ENCODE measurements at places on chromosomes 6 and 20.

- no peak for DNase-seq
Observed at GRCh38 chr20:25226433-25227316, 21.2 kb upstream of the PYGB start.

- DNase-seq = no peak
Observed at GRCh38 chr20:29742699-29743100, 1514.8 kb upstream of the DEFB115 start.

DNA sequence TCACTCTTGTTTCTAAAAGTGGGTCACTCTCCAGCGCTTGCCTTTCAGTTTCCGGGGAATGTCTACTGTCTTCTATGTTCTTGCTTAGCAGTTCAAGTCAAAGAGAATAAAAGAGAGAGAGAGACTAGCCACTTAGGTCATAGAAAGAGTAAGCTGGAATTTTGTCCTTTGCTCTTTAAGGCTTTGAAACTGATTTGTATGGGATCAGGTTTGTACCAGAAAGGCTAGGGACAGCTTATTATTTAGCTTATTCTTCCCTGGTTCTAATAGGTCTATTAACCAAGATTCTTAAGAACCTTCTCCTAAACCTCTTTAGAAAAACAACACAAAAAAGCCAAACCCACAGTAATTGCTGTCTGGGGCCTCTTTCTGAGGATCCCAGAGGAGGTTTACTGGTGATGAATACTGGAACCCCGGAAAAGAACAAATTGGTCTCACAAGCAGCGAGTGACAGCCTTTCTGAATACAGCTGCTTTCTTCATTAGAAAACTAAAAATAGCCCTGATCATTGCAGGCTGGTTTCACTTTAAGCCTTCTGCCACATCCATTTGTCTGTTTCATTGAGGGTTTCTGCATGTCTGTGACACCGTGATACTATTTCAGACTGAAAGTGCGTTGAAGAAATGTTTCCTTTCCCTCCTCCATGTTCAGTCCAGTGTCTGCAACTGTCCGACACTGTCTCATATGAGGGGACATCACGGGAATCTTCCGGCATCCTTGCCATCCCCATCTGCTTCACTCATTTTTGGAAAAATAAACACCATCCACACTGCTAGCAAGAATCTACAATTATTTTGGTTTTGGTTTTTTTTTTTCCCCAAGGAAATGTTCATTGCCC lies 75.1 kb upstream of the ATXN1 start:
- DNase-seq = no peak

DNA sequence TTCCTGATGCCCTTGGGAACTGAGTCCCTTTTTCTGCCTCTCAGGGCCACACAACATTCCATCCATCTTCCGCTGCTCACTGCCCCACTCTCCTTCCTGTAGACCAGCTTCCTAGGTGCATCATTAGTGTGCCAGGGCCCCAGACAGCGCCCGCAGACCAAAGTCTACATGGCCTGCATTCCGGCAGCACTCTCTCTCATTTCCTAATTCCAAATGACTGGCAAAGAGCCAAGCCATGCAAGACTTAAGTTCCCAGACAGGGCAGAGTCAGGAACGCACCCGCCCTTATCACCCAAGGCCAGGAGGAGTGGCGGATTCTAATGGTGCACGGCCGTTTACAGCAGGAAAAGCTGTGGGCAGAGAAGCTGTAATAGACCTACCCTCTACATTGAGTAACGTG lies 159.8 kb upstream of the ARID1B start:
- DNase-seq = no peak

DNA sequence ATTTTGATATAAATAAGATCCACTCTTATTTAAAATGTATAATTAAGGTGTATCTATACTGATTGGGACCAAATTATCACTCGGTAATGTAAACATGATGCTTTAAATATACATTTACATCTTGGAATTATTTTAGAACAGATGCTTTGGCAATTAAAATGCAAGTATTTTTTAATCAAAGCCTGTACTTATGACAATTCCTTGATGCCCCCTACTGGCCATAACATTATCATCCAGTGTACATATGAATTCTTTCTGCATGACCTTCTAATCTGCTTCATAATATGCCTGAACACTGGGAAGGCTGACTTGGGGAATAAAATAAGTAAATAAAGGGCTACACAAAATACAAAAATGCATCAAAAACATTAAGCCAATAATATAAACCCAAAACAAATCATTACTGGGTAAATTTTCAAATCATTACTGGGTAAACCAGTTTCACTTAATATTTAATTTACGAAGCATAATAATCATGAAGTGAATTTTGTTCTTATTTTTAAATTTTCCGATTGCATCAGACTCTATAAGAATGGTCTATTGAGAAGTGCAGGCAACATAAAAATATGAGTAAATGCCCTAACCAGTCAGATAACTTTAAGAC lies 65.1 kb downstream of the CGA start:
- DNase-seq = peak; percentile 11

DNA sequence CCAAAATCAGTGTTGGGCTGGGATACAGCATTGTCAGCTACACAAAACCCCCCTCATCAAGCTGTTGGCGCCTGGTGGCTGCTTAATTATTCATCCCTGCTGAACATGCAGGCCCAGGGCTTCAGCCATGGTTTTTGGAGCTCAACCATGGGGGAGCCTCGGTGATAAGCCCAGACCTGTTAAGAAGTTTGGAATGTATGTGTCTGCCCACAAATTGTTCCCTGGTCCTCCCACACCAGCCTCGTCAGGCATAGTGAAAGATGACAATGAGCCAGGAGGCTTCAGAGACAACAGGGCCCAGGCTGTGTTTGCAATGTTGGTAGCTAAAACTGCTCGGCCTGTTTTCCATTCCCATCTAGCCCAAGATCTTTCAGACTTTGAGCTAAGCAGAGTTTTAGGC lies 34.8 kb upstream of the SIRPA start:
- DNase-seq = peak; percentile 35

DNA sequence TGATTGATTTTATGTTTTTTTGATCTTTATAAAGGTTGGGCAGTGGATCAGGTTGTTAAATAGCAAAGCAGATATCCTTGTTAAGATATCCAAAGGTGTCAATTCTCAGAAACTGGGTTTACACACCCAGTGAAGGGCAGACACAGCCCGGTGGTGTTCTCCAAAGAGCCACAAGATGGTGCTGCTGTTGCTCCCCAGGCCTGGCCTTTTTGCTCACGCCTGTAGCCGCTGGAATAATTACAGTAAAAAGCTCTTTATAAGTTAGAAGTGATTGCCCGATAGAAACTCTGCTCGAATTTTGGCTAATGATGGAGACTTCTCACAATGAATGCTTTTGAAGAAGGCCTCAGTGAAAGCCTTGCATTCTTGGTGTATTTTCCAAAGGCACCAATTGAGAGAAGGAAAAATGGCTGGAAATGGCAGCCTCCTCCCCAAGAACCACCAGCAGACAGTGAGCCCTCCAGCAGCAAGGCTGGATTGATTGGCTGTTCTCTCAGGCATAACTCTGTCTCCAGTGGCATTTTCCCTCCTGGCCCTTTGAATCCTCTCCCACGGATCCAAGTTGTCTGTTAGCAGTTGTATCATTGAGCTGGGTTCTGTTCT lies 120.5 kb upstream of the CHD6 start:
- no peak for DNase-seq

GRCh38 chr6:155589190-155589589 lies 133.6 kb upstream of the NOX3 start:
- DNase-seq = no peak

DNA sequence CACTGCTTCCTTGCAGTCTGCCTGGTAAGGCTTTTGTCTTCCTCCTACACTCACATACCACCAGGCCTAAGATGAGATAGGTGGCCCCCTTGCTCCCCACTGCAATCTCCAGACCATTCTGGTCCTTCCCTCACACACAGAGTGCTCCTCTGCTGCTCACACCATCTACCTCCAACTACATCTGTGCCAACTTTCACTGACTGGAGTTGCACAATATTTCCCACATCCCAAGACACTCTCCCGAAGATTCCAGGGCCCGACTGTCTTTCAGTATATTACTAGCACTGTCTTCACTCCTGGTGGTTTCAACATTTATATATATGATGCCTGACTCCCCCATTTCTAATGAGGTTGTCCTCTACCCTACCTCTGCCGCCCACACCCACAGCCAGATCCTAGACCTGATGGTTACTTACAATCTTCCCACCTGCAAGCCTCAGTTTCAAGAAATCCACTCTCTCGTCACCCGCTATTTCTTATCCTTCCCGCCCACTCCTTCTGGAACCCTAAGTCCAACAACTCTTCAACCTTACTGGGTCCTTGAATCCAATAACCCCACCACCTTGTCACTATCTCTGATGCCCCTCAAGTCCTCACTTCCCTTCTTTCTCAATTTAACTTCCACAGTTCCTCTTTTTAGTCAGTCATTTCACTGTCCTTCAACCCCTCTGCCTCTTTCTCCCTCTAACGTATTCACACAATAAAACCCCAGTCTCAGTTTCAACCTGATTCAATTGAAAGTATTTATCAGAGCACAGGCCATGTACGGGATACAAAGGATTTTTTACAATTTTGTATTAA lies 21.6 kb downstream of the RALGAPA2 start:
- no peak for DNase-seq

DNA sequence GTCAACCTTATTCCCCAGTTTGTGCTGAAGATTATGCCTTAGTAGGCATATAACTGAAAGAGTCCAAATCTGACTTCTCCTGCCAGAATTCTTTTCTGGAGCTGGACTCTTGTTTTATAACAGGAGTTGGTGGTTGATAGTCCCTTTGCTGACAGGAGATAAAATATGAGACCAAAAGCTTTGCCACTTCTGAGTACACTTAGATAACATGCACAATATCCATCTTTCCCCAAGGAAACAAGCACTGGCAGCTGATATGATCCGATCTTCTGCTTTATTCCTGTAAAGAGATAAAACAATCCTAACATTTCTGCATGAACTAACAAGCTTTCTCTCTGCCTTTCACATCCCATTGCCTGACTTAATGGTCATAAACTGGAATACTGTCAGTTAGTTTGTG lies 1265.4 kb upstream of the ADGRB3 start:
- DNase-seq = no peak

DNA sequence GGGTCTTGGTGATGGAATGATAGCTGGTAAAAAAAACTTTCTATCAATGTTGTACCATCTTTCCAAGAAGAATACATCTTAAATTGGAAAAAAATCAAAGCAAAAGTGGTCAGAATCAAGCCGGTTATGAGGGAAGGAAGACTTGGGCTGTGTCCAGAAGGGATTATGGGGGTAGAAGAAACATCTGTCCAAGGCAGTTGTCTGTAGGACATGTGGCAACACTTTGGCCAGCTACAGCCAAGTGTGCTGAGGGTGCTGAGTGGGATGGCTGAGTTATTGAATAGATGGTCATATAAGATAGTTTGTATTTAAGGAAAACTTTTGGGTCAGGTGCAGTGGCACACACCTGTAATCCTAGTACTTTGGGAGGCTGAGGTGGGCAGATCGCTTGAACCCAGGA lies 38.4 kb downstream of the INSM1 start:
- DNase-seq = no peak

DNA sequence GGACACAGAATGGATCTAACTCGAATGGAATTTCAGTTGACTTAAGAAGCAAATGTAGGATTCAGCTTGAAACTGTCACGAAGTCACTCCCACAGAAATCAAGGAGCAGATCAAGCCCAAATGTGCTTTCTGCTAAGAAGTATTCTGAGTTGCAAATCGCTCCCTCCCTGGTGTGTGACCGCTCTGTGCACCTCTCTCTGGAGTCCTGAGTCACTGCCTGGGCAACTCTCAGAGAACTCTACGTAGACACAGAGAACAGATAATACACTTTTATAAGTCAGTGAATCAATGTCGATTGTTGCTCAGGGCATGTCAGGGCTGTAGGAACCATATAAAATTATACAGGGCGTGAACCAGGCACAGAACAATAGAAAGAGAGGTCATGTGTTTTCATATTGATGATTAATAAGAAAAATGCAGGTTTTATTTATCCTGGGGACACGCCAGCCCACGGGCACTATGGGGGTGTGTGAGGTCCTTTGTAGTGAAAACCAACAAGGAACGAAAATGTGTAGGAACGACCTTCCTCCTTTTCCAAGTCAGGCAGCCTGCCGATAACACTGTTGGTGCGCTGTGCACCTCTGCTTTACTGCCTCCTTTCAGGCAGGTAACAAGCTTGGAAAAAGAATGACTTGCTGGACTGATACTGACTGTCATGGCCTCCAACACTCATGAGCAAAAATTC lies 248.1 kb upstream of the FOXQ1 start:
- no peak for DNase-seq

- no peak for DNase-seq
Observed at GRCh38 chr6:114514170-114514569, 171.3 kb upstream of the HS3ST5 start.

GRCh38 chr6:154289818-154290508 lies 66.6 kb downstream of the IPCEF1 start:
- no peak for DNase-seq

DNA sequence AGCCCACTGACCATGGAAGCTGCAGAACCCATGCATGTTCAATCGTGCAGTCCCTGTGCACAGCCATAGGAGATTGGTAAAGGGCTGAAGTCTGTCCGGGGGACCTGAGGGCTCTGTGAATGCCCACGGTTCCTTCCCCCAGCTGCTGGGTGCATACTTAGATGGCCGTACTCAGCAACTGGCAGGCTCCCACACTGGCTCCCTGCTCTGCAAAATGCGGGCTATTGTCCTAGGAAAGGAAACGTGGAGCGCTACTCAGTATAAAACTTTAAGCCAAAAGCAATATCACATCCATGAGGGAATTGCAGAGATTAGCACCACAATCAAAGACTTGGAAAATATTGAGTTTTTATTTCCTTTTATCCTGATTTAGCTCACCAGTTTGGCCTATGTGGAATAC lies 202.0 kb downstream of the WDR27 start:
- no peak for DNase-seq

DNA sequence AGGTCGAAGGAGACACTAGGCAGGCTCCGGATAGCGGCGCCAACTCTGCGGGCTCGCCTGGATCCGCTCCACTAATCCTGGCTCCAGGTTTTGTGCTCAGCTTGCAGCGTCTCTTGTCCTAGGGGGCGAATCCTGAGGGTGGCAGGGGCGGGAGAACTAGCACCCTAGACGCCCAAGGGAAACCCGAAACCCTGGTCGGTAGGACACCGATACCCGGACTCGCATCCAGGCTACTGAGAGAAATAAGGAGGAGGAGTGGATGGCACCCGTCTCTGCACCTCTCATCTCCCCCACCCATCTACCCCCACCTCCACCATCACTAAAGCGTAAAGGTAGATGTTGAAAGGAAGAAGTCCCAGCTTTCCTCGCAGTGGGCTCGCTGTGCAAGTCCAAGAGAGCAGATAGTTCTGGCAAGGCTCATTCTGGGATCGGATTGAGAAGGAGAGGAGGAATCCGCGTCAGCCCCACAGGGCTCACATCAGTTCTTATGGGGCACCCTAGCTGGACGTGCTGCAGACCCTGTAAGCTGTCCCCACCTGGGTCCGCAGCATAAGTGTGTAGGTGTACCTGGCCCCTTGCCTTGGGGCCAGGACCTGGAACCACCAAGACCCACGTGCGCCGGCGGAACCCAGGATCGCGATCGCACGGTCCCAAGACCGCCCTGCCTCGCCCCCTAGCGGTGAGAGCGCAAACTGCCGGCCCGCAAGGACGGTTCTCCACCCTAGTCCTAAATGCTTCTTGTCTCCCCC lies 6.9 kb downstream of the SLC32A1 start:
- no peak for DNase-seq

- no peak for DNase-seq
Observed at GRCh38 chr6:150846641-150847040, 18.9 kb upstream of the MTHFD1L start.

All from HS-5 (cell line).